Caco-2 (cell line): ENCODE measurements at places on chromosomes 12 and 14. TPM values are rescaled to one million over a fixed set of nuclear protein-coding genes. Genes with fewer than 3 reads are reported as not detected.

GRCh38 chr14:21220874-21221477, 48.3 kb downstream of the HNRNPC start:
- DNase-seq, result no peak

DNA sequence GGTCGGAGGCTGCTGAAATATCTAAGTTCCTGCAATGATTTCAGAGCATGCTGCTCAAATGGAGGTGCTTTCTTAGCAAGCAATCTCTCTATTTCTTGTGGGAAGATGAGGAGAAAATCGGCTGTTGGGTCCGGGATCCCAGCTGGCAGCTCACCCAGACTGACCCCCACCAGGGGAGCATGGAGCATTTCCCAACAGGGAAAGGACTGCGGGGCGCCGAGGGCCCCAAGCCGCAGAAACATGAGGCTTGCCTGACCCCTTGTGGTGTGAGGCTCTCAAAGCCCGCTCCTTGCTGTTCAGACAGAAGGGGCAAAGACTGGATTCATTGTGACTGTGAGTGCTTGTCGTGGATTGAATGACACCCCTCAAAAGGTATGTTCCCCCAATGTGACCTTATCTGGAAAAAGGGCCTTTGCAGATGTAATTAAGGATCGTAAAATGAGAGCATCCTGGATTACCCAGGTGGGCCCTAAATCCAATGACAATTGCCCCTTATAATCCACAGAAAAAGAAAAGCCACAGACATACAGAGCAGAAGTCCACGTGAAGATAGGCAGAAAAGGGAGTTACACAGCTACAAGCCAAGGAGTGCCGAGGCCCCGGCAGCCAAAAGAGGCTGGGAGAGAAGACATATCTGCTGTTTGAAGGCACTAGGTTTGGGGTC, 116.3 kb upstream of the VASH1 start:
- peak; percentile 69 for DNase-seq

- DNase-seq, result no peak
Measured at GRCh38 chr12:96187956-96188355, 6.2 kb upstream of the ELK3 start.

GRCh38 chr14:48401321-48401720, 725.9 kb upstream of the MDGA2 start:
- DNase-seq, result no peak

DNA sequence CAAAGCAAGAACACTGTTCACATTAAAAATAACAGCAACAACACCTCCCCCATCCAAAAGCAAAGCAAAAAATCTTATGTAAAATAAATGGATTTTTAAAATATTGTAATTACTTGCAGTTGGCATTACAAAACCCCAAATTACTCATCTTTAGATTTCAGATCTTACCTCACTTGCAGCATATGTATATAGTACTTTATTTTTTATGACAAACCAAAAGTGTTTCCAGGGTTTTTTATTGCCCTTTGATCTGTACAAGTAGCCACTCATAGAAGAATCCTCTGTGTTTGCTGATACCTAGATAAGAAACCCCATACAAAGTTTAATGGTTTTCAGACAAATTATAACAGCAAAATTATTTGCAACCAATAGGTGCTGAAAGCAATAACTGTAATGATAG, 12.2 kb upstream of the NR2C1 start:
- DNase-seq, result no peak

DNA sequence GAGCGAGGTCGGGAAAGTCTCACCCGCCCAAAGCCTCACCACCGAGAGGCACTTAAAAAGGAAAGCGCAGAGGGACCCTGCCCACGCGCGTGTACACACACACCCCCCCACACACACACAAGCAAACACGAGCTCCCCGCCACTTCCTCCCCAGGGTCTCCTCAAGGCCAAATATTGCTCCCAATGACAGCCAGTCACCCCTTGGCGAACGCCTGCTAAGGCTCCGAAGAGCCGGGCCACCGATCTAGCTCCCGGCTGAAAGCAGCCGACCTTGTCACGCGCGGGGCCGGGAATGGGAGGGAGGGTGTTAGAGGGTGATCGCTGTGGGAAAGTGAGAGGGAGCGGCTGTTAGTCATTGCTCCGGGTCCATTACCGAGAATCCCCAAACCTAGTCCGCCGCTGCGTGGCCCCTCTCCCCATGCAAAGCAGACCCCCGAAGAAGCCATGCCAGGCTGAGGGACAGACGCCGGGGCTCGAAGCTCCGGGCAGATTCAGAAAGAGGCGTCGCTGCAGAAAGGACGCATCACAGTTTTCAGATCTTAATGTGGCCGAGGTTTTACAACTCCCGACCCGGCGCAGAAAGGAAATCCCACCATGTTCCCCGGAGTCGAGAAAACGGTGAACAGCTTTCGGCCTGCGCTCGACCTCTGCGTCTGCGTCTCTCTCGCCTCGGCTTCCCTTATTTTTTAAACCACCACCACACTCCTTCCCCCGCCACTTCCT, 2.6 kb downstream of the BMP4 start:
- DNase-seq, result no peak

DNA sequence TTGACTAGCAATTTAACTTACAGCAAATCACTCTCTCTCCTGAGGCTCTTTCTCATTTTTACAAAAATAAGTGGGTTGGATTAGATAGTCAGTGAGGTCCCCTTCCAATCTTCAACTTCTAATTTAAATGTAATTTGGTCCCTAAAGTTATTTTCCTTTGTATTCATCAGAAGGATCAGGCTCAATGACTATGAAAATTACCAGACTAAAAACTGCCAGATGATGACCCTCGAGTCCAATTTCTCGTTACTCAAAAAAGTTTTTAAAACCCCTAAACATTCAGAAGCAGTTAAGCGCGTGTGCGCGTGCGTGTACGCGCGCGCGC, 34.7 kb downstream of the DICER1 start:
- DNase-seq, result no peak

- no peak for DNase-seq
Measured at GRCh38 chr12:118103201-118103600, 610 bp downstream of the VSIG10 start.

GRCh38 chr12:89154743-89155499, 197.4 kb downstream of the DUSP6 start:
- DNase-seq, result no peak

Gene KRT72
- total RNA-seq, result not detected in 2 replicates

Gene PPM1H
- total RNA-seq, result 145 and 151 TPM in 2 replicates

Gene NGB
- not detected in 2 replicates for total RNA-seq

Gene TOGARAM1
- total RNA-seq, result 5.9 and 7.1 TPM in 2 replicates

Gene BMAL2
- total RNA-seq, result 35.4 and 36.0 TPM in 2 replicates

Gene SLC25A21
- 3.2 and 3.6 TPM in 2 replicates for total RNA-seq

Gene RIPK3
- 1.5 TPM in 2 replicates for total RNA-seq
